ENCODE measurements at places on chromosomes 4 and X. TPM values are rescaled to one million over a fixed set of nuclear protein-coding genes. Genes with fewer than 3 reads are reported as not detected.
A peak's percentile ranks its signal among the peaks of the same experiment; 100 is the strongest.

- no peak for DNase-seq
Observed at GRCh38 chrX:13087322-13088155, 43.1 kb upstream of the FAM9C start.

GRCh38 chr4:53490965-53491622 lies 100.2 kb downstream of the LNX1 start:
- peak; percentile 56 for DNase-seq

GRCh38 chr4:147816382-147817254 lies 84.7 kb downstream of the ARHGAP10 start:
- DNase-seq = no peak

DNA sequence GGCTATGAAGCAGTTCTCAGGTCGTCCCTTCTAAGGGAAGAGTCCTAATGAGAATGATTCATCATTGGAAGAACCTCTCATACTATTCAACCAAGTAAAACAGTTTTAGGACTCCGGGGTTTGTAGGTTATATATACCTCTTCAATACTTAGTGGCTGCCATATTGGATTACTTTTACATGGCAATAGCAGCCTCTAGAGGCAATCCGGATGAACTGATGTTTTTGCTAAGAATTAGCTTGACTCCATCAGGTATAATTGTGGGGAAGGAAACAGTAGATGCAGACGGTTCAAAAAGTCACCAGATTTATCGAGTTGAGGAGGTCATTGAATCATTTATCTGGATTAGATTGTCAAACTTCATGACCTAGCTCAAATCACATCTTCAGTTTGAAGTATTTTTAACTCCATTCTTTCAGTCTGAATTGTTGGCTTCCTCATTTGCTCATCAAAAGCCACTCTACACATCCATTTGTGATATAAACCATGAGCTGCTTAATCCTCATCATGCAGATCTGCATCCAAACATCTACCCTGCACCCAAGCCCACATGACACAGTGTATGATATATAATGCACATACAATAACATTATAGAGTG lies 28.4 kb downstream of the GUCY1B1 start:
- DNase-seq = no peak

GRCh38 chr4:109390115-109390768 lies 43.4 kb upstream of the SEC24B start:
- DNase-seq = no peak

GRCh38 chr4:163672751-163673150 lies 178.3 kb downstream of the TMA16 start:
- DNase-seq = no peak

DNA sequence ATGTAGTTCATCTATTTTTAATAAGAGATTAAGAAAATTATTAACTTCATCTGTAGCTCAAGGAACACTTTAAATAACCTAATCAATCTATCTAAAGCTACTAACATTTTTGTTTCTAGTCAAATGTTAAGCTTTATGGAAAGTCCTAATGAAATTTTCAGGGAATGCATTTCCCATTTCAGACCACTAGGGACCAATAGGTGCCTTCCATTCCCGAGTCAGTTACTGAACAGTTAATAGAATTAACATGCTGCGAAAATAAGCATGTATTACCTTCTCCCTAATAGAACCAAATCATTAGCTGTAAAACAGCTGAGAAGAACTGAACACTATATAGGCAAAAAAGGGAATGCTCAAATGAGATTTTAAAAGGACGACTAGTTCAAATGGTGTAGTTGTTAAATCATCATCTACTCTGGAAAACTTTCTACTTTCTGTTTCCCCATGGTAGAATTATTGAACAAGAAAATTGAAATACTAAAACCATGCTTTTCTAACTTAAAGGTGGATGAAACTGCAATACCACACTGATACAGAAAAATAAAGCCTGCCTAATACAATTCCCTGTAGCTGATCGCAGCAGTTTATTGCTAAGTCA lies 22.5 kb downstream of the STX18 start:
- DNase-seq = no peak

SPANXB1 gene
- not detected for polyA plus RNA-seq

GRCh38 chrX:130091980-130092522 lies 18.2 kb downstream of the ELF4 start:
- DNase-seq = no peak

- no peak for DNase-seq
Observed at GRCh38 chr4:32697281-32697814, 1977.2 kb downstream of the PCDH7 start.

STOX2 gene
- polyA plus RNA-seq = 18.0 TPM

ADH6 gene
- polyA plus RNA-seq = 24.9 TPM

CDS1 gene
- 20.2 TPM for polyA plus RNA-seq

GRCh38 chrX:23662853-23663252 lies 4.4 kb upstream of the PRDX4 start:
- no peak for DNase-seq

GRCh38 chr4:173498771-173499170 lies 31.3 kb downstream of the HAND2 start:
- no peak for DNase-seq

PLAC8 gene
- polyA plus RNA-seq = 8.7 TPM

P2RY8 gene
- polyA plus RNA-seq = 0.56 TPM

GRCh38 chr4:73612032-73612431 lies 8.2 kb downstream of the RASSF6 start:
- no peak for DNase-seq

DNA sequence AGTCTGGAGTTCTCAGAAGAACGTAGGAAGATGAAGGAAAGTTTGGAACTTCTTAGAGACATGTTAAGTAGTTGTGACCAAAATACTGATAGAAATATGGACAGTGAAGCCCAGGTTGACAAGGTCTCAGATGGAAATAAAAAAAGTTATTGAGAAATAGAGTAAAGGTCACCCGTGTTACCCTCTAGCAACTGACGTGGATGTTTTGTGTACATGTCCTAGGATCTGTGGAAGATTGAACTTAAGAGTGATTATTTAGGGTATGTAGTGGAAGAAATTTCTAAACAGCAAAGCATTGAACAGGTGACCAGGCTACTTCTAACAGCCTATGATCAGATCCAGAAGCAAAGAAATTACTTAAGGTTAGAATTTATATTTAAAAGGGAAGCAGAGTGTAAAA lies 1020.4 kb downstream of the FSTL5 start:
- no peak for DNase-seq

DUSP21 gene
- polyA plus RNA-seq = not detected

MAGIX gene
- 1.5 TPM for polyA plus RNA-seq

SGMS2 gene
- 14.9 TPM for polyA plus RNA-seq

DNA sequence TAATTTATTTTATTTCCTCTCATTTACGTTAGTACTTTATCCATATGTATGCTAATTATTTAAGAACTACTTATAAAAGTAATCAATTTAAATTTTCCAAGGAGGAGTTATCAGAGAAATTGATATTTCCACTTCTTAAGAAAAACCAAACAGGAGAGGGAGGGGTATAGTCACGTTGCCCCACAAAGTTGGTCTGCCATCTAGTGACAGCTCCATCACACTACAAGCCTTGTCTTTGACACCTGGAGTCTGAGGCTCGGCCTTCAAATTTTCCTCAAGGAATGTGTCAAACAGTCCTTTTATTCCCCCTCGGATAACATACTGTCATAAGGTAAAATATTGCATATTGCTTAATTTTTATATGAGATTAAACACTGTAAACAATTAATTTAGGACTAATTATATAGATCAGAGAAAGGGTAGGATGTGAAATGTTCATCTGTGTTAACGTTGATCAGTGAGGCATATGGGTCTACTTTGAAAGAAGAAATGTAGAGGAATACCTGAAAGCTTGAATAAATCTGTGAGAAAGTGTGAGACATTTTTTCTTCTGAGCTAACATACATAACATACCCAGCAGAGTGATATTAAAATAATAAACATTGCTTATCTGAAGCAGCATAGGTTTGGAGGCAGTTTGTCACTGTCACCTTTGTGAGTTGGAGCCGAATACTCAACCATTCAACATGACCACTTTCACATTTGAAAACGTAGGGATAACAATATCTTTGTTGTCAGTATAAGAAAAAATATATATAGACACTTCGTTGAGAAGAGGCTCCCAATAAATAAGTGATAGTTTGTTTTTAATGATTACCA lies 114.4 kb downstream of the GLRA3 start:
- no peak for DNase-seq

DNA sequence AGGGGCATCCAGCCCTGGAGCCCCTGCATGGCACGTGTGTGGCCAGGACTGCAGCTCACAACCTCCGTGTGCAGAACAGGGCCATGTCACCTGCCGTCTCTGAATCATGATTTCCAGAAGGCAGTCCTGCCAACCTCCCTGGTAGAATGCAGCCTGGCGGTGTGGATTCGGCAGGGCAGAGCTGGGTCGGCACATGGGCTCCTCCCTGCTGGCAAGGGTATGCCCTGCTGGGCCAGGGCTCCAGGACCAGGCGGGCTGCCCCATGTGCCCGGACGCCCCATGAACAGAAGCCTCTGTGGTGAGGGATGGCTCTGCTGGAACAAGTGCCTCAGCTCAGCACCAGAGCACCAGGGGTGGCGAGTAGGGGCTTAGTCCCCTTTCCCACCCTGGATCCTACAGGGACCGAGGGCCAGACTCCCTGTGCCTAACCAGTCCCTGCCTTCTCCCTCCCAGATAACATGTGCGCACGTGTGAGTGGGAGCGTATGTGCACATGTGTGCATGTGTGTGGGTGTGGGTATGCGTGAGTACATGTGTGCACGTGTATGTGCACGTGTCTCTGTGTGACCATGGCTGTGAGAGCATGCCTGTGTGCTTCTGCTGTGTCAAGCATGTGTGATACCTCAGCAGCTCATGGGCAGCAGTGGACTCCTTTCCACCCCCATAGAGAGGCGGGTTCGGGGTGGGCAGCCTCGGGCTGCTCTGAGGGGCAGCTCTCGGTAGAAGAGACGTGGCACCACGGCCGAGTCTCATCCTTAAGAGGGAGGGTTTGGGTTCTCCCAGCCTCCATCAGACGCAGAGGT lies 10.3 kb upstream of the MXD4 start:
- DNase-seq = no peak

- no peak for DNase-seq
Observed at GRCh38 chr4:34250562-34250961, 1993.8 kb downstream of the ARAP2 start.

DNA sequence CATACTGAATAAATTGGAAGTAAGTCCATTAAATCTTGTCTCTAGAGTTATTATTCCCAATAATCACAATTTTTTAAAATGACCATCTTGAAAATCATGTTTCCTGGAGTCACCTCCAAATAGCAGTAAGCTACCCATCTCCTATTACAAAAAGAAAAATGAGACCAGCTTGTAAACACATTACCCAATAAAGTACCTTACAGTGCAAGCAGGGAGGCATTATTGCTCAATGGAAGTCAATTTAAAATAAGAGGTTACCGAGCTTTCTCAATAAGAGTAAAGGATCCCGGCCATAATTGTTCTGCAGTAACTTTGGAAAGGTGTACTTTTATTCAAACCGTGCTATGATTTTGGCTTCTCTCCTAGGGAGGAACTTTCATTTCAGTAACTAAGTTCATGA lies 78.0 kb downstream of the DMD start:
- no peak for DNase-seq

CPLX1 gene
- polyA plus RNA-seq = 1.7 TPM

All from right lung (tissue), 10 donors.